GM23248 (cell line): ENCODE measurements at places on chromosomes 16 and 17.

GRCh38 chr16:80656711-80657150, 115.9 kb downstream of the DYNLRB2 start:
- DNase-seq: peak; percentile 4

DNA sequence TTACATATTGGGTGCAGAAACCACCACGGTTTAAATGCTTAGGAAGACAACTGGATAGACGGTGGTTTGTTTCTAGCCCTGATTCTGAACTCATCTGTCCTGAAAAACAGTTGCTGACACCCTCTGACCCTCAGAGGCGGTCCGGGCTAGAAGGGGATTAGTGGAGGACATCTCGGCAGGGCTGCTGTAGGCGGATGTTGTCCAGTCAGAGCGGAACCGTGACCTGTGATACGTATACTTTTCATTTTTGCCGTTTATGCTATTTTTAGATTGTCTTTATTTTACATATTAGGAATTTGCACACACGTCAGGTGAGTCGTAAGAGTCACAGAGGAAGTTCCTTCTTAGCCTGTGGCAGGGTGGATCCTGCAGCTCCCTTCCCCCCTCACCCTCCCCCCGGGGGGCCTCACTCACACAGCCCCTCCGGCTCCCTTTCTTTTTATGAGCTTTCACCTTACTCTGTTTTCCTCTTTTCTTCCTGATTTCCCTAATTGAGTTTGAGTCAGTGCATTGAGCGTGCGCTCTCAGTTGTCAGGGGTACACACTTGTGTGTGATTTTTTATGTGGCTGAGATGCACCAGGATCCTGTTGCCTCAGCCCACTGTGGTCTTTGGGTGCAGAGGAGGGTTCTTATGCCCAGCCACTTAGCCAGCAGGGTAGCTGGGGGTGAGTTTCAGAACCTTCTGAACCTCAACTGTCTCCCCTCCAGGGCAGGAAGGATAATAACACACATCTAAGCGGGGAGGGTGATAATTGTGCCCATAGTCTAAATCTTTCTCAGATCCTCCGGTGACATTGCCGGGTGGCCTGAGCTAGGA, 211.1 kb upstream of the CHMP6 start:
- peak; percentile 30 for DNase-seq

DNA sequence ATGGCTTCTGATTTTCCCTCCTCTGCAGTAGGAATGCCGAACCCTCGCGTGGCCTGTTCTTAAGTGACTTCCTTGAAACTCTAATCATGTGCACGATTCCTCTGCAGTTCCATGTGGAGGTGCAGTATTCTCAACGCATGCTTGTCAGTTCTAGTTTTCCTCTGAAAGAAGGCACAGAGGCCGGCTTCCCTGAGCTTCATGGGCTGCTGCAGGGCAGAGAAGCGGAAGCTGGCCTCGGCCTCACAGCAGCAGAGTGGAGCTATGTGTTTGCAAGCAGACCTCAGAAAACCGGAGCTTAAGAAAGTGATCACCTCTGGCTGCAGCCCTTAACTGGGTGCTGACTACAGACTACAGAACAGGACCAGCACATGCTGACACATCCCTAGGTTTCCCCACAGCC, 500.7 kb downstream of the GRIN2A start:
- no peak for DNase-seq

GRCh38 chr16:21653571-21653970, 1.2 kb upstream of the IGSF6 start:
- no peak for DNase-seq

GRCh38 chr16:53121043-53121620, 66.3 kb downstream of the CHD9 start:
- no peak for DNase-seq

DNA sequence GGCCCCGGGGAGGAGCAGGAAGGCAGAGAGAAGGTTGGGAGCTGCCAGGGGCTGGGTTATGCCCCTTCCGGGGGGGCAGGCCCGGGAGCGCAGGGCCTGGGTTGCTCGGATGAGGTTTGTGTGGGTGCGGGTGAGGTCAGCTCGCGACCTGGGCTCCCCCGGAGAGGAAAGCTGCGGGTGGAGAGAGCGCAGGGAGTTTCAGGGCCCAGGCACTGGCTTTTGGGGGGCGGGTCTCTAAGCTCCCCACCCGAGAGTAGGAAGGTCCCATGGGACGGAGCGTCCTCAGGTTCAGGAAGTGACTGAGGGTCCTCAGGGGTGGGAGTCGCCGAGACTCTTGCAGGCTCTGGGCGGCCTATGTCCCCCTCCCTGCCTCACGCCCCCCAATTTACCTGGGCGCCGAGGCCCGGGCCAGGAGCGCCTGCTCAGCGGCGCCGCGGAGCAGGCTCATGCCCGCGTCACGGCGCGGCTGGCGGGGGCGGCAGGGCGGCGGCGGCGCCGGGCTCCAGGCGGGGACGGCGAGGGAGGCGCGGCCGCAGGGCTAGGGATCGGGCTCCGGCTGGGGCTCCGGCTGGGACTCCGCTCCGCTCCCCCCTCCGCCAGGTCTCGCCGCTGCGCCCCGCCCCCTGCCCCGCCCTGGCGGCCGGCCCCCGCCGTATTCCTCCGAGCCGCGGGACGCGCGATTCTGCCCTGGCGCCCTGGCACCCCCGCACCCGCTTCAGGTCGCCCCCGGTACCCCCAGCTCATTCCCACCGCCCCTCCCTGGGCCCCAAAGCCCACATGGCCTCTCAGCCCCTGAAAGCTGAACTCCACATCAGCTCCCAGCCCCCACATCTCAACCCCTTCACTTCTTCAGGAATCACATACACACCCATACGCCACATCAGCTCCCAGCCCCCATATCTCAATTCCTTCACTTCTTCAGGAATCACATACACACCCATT, at the start of gene DOK4:
DOK4 (minus strand) TSS at position 578 of the 942 bp plus-strand sequence. CDS start 6,986 bp downstream, outside the sequence.
- peak; percentile 94 for DNase-seq

- peak; percentile 65 for DNase-seq
Measured at GRCh38 chr17:3827124-3827773, 18.8 kb downstream of the NCBP3 start.

DNA sequence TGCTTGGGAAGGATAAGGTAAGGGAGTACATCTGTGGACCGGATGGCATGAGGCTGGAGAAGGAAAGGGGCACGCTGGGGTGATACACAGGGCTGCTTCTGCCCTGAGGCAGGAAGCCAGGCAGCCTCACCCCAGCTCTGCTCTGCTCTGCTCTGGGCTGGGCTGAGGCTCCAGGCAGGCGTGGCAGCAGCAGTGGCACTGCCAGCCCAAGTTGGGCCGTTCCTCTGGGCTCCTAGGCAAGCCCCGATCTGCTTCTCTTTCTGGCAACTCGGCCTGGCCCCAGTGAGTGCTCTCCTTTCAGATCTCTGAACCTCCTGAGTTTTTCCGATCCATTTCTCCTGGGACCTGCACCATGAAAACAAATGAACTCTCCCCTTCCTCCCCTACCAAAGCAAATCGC, 44.9 kb downstream of the VAC14 start:
- no peak for DNase-seq

- no peak for DNase-seq
Measured at GRCh38 chr16:57285379-57285778, 907 bp upstream of the PLLP start.
